ENCODE measurements at places on chromosomes 11 and 22. TPM values are rescaled to one million over a fixed set of nuclear protein-coding genes. Genes with fewer than 3 reads are reported as not detected.
A peak's percentile ranks its signal among the peaks of the same experiment; 100 is the strongest.

DNA sequence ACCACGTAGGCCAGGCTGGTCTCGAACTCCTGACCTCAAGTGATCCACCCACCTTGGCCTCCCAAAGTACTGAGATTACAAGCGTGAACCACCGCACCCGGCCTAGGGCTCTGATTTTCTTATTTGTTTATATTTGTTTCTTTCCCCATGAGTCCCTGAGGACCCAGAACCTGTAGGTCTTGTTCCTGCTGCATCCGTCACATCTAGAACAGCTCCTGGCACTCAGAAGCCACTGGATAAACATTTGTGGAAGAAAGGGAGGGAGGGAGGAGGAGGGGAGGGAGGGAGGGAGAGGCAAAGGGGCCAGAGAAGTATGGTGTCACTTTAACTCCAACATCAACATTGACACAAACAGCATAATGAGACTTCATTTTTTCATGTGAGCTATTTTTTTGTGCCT, 67.7 kb downstream of the CELSR1 start:
- no peak overlapping the region for H3K27ac ChIP-seq
- H3K4me3 ChIP-seq = no peak overlapping the region
- H3K36me3 ChIP-seq = no peaks in the 10 kb centered on the region
- peaks cover 7% of the 10 kb centered on the region for H3K4me1 ChIP-seq

DNA sequence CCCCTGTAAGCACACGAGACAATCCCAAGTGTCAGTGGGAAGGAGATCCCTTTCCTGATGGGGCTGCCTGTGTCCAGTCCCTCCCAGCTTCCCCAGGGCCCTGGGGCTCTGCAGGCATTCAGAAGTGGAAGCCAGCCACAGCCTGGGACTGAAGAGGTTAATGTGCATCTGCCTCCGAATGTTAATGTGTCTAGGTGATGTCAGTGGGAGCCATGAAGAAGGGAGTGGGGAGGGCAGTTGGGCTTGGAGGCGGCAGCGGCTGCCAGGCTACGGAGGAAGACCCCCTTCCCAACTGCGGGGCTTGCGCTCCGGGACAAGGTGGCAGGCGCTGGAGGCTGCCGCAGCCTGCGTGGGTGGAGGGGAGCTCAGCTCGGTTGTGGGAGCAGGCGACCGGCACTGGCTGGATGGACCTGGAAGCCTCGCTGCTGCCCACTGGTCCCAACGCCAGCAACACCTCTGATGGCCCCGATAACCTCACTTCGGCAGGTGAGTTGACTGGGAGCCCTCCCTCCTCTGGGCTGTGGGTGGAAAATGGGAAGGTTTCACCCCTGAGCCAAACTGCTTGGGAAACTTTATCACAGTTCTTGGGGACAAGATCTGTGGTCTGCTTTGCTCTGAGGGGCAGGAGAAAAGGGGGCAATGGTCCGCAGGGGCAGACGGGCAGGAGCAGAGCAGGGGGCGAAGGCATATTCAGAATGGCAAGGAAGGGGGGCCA, at the start of gene MCHR1:
TSS of gene MCHR1 (plus strand) at position 236 of the 715 bp plus-strand sequence. CDS start at position 405, 169 bp downstream.
- H3K36me3 ChIP-seq = no peaks in the 10 kb centered on the region
- peak within 1 kb of the TSS; percentile 64 for H3K4me3 ChIP-seq
- no peak for DNase-seq
- peaks cover 33% of the 10 kb centered on the region for H3K4me1 ChIP-seq

GRCh38 chr11:68342459-68343158, 30.2 kb downstream of the LRP5 start:
- no peak overlapping the region for H3K4me3 ChIP-seq
- peaks cover 22% of the 10 kb centered on the region for H3K4me1 ChIP-seq
- no peaks in the 10 kb centered on the region for H3K27me3 ChIP-seq

Gene DGCR6
- total RNA-seq = 4.9 TPM

Gene FOLR2
- not detected for total RNA-seq
